AG09309 (cell line): ENCODE measurements at places on chromosomes 12 and 14.
A peak's percentile ranks its signal among the peaks of the same experiment; 100 is the strongest.

DNA sequence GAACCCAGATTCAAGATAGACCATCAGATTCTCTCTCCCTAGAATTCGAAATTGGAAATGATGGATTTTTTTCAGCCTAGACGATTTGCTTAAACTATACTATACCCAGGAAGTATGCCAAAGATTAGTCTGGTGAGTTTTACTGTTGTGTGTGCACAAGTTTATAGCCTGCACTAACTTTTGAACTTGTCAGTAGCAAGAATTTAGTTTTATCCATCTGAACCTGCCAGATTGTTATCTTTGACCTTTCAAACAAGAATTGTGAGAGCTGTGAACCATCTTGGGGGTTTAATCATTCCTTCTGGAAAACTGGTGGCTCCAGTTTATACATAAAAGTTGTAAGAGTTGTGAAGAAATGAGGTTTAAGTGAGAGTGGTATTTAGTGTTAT, 243.5 kb upstream of the DAAM1 start:
- DNase-seq, result no peak

DNA sequence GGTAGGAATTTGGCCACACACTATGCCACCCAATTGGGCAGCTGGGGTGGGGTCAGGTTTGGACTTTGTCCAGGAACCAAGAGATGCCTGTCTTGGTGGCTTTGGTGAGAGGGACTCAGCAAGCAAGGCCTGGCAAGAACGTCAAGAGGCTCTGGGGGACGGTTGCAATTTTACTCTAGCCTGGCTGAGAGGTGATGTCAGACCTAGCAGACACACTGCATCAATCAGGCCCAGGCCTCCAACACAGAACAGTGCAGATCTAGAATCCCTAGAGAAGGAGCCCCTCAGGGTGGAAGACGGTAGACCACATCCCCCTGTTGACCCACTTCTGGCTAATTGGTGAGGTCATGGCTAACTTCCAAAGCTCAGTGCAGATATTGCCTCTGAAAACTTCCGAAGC, 1.6 kb upstream of the UNC119B start:
- no peak for DNase-seq

DNA sequence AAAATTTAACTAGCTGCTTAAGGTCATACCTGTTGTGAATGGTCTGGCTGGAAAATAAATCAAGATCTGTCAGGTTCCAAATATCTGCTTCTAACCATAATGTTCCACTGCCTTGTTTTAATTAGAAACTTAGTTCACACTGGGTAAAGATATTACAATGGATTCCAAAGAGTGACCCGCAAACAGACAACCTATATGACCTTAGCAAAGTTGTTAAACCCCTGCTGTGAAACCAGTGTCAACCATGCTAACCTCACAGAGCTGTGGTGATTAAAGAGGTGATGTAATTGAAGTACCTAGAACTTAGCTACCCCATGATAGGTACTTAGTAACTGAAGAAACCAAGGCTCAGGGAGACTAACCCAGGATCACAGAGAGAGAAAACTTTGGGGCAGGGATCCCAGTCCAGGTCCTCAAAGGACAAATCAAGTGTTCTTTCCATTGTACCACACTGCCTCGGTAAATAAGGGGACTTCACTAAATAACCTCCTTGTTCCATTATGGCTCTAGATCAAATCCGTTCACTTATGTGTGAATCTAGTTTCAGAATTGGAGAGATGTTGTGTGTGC, 2.2 kb downstream of the GUCY2C start:
- DNase-seq, result no peak

DNA sequence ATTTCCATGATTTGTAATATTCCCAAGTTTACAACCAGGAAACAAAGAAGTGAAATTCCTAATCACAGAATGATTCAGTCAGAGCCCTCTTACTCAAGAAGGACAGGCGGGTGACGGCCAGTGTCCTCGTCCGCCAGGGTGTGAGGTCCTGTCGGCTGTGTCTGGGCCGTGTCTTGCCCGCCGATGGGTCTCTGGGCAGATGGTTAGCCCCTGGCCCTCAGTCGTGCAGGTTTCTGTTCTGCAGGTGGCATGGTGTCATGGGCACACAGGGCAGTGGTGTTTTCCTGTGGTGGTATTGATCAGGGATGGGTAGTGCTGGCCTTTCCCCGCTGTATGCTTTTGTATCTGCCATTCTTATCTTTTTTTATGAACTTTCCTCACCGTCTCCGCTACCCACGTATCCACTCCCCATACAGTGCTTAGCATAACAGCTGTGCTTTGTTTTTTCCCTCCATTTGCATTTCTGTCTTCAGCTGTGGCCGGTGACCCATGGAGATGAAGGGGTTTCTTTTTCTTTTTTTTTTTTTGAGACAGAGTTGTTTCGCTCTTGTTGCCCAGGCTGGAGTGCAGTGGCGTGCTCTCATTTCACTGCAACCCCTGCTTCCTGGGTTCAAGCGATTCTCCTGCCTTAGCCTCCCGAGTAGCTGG, 100.7 kb downstream of the TSPAN9 start:
- no peak for DNase-seq

- no peak for DNase-seq
Observed at GRCh38 chr14:80494769-80495168, 283.5 kb upstream of the DIO2 start.

DNA sequence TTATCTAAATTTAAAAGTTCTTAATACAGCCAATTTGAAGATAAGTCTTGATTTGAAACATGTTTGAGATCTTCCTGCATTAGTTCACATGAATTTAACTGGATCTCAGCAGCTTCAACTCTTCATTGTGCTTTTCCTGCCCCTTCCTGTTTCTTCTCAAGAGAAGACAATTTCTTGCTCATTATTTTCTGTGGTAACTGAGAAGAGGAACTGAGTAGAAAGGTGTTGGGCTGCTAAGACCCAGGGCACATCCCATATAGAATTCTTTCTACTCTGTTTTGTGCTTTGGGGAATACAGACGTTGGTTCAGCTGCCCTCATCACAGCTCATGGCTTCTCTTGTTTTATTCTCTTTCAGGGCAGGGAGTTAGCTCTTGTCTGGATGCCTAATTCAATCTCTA, 110.2 kb downstream of the SNAPC1 start:
- no peak for DNase-seq

DNA sequence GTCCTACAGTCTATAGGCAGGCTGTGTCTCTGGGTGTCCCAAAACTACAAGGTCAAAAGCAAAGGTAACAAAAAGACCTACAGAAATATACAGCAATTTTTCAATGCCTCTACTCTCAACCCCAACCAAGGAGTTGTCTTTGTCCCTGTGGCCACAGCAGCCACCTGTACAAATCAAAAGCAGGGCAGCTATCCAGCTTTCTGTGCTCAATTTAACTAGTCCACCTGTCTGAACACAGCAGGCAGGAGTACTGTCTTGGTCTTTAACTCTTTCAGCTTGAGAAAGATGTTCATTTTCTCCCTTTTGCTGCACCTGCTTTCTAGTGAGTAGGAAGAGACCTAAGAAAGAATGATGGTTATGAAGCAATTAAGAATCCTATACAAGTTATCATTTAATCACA, 19.7 kb downstream of the GDF11 start:
- no peak for DNase-seq

DNA sequence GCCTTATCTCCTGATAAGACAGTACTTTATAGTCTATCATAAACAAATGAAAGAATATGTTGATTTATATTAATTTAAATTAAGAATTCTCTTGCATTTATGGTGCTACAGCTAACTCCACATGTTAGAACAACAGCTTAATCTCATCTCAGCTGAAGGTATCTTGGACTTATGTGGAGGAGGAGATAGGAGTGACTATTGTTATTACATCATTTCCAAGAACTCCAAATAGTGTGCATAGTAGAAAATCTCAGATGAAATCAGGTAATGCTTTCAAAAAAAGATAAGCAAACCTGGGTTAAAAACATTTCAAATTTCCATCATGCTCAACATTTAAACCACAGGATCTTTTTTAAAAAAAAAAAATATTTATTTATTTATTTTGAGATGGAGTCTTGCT, 31.3 kb upstream of the ISM2 start:
- DNase-seq, result no peak

DNA sequence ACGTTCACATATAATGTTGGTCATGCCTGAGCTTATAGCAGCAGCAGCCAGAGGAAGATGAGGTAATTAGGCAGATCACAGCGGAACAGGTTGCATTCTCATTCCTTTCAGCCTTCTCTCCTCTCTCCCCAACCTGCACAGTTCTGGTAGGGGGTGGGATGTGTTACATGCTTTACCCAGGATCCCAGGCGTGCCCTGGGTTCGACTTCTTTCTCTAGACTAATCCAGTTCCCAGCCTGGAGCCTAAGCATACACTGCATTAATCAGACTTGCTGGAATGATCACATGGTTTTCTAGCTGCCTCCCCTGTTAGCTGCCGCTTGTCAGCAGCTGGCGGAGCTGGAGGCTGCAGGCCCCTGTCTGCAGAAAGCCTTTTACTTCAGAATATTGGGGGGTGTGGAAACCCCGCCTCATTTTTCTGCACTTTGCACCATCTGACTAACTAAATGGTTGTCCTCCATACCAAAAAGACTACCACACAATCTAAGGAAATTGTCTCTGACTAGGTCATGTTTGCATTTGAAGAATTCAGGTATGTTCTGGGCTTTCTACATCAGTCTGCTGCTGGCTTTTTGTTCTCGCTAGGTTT, 46.0 kb upstream of the EVL start:
- DNase-seq, result no peak

DNA sequence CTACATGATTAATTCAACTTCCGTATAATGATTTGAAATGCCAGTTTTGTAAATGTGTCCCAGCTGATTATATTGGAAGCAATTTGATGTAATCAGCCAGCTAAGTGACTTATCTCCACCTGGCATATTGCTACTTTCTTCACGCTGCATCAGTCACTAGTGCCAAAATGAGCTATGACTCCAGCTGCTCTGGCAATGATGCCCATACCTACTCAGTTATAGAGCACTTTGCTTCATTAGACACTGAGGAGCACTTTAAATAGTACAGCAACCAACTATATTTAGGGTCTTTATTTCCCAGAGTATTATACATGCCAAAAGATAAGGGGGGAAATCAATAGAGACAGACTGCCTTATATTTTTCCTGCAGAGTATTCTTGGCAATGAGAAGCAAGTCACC, 67.9 kb upstream of the LIN7A start:
- DNase-seq, result no peak

DNA sequence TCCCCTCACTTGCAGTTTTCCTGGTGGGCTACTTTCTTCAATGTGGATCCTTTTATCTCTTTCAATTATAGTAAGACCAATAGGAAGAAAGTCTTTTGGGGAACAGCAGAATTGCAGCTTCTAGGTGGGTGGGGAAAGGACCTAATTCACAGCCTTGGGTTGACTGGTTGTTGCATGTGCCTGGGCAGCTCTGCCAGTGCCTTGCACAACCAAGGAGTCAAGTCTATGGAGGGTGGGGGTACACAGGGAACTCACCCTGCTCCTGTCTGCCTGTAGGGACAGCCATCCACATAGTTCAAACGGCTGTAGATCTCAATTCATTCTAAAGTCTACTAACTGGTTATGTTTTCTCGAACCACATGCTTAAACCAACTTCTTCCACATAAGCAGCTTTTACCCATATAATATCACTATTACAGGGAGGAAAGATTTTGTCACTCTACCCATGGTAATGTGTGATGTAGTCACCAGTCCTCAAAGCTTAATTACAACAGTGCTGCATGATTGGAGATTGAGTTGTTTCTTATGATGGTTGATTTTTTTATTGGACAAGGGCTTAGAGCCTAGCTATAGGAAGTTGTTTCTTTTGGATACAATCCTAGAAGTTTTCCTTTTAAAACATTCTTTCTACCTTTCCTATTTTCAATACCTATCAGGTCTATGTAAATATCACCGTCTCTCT, 117.7 kb upstream of the FRMD6 start:
- DNase-seq, result no peak

- no peak for DNase-seq
Observed at GRCh38 chr12:62106547-62107185, 153.5 kb upstream of the USP15 start.

DNA sequence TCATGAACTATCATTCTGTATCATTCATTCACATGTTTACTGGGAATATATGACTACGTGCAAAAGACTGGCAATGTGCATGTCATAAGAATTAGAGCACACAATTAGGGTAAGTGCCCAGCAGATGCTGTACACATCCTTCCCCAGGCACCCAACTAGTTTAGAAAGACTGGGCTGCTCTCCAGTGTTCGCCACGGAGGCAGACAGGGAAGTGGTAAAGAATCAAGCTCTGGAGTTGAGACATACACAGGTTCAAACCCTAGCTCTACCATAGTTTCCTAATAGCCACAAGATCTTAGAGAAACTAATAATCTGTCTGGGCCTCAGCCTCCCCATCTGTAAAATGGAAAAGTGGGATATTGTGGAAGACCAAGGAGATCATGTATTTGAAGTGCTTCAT, 6.8 kb downstream of the TMCC3 start:
- no peak for DNase-seq

DNA sequence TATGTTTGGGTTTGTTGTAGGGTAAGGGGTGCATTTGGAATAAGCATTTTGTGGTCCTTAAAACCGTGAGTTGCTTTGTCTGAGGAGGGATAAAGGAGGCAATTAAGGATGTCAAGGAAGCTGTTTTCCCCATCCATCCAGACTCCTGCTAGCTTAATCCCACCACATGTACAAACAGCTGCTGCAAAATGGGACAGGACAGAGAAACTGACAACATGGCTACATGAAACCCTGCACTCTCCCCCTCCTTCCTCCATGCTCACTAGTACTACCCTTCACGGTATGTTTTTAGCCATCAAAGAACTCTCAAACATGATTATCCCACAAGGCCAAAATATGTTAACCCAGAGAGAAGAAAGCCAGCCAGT, 20.6 kb downstream of the ST8SIA1 start:
- no peak for DNase-seq

- no peak for DNase-seq
Observed at GRCh38 chr12:105256011-105256410, 20.0 kb upstream of the APPL2 start.

GRCh38 chr12:112839386-112839972, 47.9 kb downstream of the RPH3A start:
- peak; percentile 24 for DNase-seq

- DNase-seq, result no peak
Observed at GRCh38 chr12:32419520-32419960, 20.2 kb downstream of the FGD4 start.

DNA sequence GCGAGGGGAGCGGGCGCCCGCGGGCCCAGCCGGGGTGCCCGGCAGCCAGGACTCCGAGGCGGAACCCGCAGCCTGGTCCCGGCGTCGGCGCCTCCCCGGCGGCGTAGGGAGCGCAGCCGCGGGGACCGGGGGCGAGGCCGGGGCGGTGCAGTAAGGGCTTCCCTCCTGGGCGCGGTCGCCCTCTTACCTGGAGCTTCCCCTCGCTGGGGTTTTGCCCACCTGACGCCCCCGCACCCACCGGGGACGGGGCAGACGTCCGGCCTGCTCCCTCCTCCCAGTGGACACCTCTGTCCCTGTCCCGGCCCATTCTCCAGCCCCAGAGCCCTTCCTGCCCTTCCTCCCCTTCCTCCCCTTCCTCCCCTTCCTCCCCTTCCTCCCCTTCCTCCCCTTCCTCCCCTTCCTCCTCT, 413 bp upstream of the TUBA1C start:
- DNase-seq, result no peak

DNA sequence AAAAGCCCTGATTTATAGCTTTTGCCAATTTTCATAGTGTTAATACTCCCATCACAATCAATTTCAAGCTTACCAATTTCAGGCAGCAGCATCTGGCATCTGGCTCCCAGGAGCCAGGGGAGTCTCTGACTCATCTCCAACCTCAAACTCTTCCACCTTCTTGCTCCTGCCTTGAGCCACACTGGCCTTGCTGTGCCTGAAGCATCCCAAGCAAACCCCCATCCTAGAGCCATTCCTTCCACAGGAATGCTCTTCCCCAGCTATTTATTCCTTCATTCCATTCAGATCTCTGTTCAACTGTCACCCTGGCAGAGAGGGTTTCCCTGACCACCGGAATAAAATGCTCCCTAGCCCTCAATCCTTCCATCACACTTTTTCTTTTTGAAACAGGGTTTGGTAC, 13.9 kb upstream of the PPP1CC start:
- no peak for DNase-seq
